ENCODE measurements at places on chromosomes 12 and 14.
A peak's percentile ranks its signal among the peaks of the same experiment; 100 is the strongest.

GRCh38 chr14:24612196-24612595 lies 2.7 kb upstream of the GZMH start:
- DNase-seq: no peak

GRCh38 chr12:113519464-113520307 lies 48.0 kb upstream of the LHX5 start:
- no peak for DNase-seq

DNA sequence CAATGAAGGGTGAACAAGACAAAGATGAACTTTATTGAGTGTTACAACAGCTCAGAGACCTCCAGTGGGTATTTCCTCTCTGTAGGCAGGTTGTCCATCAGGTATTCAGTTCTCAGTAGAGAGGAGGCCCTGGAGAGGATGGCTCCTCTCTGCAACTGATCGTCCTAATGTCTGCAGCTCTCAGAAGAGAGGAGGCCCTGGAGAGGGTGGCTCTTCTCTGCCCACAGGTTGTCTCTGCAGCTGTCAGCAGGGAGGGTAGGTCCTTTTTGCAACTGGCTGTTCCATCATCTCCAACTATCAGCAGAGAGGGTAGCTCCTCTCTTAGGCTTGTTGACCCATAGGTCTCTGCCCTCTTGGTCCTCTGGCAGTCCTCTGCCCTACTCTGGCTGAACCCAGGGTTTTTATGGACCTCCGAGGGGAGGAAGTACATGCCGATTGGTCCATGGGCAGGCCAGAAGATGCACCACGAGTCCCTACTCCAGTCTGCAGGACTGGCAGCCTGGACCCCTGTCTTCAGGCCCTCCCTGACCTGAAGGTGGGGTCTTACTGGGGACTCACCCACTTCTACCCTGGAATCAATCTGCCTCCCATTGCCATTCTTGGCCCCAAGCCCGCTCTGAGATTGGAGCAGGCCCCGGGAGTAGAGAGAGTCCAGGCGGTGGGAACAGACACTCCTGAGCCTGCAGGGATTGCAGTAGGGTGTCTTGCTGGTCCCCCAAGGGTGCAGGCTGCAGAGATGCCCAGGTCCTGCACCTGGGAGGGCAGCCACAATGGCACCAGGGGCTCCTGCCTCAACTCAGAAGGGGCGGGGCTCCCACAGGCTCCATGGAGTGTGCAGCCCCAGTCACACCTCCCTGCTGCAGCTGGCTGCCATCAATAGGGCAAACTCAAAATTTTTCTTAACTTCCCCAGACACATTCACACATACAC lies 2.3 kb downstream of the TMEM116 start:
- no peak for DNase-seq

DNA sequence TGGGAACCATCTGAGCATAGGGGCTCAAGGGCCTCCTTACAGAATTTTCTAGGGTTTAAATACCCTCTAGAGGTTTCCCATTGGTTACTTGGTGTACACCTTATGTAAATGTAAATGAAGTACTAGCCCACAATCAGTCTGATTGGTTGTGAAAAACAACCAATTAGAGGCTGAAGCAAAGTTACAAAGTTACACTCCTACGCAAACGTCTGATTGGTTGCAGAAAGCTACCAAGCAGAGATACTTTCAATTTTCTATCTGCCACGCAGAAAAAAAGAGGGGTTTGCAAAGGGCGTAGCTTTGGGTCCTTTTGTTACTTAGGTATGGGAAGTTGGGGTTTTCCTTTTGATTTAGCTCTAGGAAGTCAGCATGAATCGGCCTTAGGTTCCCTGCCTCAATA lies 1.8 kb upstream of the TMEM19 start:
- DNase-seq: no peak

DNA sequence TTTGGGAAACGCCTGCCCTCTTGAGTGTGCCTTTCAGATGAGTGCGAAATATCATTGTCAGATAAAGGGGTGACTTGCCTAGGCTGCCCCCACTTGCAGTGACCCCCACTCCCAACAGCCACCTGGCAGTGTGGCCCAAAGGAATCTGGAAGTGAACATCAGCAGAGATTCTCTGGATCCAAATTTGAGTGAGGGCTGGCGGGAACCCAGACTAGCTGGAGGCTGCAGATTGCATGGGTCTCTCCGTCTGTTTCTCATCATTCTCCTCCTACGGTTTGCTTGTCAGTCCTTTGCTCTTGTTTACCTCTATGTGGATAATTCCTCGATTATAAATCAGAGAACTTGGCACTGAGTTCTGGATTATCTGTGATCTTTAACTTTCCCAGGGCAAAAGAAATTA lies 280.8 kb downstream of the ZFP36L1 start:
- no peak for DNase-seq

DNA sequence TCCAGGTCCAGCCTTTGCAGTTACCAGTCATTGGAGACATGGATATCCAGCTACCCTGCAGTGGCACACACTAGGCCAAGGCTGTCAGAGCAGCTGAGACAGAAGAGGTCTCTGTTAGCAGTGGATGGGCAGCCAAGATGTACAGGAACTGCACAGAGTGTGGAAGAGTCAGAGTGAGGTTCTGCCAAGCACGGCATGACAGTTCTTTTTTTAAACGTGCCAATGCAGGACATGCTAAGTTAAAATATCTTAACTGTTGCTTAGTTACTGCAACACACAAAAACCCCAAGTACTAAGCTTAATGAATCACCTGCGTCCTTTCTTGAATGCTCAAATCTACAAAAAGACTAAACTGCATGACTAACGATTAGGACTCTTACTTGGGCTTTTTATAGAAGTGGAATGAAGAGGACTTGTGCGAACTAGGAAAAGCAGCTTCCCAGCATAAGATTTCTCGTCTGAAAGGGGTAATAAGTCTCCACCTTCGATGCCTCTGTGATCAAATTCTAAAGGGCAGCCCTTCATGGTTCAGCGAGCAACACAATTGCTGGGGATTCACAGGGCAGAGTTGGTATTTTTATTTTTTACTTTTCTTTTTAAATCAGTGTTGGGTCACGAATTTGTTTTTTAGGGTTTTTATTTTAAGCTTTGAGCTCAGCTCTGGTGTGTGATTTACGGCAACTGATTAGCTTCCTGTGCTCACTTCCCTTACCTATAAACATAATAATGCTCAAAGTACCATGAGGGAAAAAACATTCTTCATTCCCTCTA lies 20.6 kb downstream of the MAPK1IP1L start:
- DNase-seq: peak; percentile 24

DNA sequence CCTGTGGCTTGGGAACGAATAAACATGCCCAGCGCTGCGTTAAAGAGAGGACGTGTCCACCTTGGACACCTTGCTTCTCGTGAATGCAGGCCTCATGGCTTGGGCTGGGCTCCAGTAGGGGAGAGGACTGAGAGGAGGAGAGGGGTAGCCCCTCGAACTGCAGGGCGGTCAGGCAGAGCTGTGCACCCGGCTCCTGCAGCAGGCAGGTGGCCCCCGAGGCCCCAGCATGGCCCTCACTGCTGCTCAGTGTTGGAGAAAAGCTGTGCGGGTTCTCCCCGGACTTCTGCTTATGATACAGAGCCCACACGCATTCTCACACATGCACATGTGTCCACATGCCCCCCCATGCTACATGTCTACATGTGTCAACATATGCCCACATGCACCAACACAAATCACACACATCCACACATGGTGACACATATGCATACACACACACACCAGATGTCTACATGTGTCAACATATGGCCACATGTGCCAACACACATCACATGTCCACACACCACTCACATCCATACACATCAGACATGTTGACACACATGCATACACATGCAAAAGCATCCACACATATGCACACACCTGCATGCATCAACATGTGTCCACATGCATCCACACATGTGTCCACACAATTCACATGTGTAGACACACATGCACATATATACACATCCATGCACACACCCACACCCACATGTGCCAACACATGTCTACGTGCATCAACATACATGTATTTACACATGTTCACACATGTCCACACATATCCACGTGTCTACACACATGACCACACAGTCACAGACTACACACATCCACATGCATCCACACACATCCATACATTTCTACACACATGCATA lies 3.0 kb downstream of the ADGRD1 start:
- DNase-seq: no peak

- DNase-seq: no peak
Observed at GRCh38 chr14:101980700-101981099, 16.3 kb downstream of the DYNC1H1 start.

DNA sequence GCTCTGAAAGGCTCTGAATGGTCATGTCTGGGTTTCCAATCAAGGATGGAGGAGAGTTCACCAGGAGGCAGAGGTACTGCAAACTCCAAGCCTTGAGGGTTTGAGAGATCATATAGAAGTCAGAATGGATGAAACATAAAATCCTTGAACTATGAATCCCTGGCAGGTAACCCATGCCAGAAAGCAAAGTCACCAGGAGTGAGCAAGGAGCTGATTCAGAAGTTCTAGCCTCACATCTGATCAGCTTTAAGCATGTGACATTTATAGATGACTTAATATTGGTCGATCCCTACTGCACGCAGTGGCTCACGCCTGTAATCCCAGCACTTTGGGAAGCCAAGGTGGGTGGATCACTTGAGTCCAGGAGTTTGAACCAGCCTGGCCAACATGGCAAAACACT lies 126.1 kb upstream of the MED13L start:
- no peak for DNase-seq

GRCh38 chr12:50265770-50266524 lies 17.4 kb downstream of the LIMA1 start:
- no peak for DNase-seq

DNA sequence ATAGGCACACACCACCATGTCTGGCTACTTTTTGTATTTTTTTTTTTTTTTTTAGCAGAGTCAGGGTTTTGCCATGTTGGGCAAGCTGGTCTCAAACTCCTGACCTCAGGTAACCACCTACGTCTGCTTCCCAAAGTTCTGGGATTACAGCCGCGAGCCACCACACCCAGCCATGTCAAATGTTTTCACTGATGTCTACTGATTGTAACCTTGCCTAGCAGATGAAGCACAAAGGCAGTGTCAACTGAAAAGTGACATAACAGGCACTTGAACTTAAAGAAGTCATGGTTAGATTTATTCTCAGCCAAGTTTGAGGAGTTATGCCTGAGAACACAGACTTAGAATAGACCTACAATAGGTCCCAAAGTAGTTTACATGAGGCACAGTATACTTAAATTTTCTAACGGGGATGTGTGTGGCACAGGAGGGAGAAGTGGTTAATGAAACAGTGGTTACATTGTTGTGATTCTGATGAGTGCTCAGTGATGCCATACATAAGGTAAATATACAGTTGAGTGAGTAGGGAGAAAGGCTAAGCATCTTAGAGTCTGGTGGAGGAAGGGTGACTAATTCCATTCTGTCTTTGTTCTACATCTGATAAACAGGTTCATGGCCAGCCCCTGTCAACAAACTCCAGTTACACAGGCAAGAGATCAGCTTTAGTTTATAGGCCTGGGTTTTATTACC lies 12.6 kb upstream of the RNASE4 start:
- no peak for DNase-seq

- DNase-seq: no peak
Observed at GRCh38 chr14:69086537-69086936, 66.4 kb downstream of the DCAF5 start.

DNA sequence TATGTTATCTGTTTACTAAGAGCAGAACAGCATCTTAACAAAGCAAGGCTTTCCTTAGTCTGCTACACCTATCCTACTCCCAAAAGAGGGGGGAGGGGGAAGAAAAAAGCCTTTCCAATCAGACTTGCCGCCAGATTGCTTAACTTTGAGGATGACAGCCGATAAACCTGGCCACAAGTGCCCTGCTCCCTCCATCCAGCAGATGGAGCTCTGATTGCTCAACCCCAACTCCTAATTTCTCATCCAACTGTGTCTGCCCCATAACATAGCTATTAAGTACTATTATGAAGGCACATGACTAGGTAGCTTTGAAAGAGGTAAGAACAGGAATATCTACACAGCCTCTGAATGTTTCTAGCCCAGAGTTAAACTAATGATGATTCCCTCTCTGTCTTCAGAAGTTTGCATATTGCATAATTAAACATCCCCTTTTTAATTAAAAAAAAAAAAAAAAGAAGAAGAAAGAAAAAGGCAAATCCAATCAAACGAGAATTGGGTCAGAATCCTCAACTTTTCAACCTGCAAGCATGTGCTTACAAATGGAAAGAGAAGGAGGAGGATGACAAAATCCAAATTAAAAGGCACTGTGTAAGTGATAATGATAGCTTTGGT lies 247.4 kb downstream of the GALC start:
- no peak for DNase-seq

DNA sequence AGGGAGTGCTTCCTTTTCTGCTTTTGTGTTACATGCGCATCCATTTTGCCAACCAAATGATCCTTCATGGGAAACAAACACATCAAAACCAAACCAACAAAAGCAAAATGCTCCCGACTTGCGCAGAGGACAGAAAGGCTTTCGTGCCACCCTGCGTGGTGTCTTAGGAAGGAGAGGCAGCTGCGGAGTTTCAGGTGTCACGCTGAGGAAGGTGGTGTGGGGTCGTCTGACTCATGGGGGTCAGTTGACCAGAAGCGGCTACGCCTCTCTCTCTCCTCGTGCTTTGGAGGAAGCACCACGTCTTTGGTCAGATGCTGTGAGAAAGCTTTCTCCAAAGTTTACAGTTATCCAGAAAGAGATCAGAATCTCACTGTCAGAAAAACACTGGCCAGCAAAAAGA lies 7.9 kb downstream of the EMP1 start:
- no peak for DNase-seq

- no peak for DNase-seq
Observed at GRCh38 chr12:108712165-108712924, 19.0 kb downstream of the CORO1C start.

DNA sequence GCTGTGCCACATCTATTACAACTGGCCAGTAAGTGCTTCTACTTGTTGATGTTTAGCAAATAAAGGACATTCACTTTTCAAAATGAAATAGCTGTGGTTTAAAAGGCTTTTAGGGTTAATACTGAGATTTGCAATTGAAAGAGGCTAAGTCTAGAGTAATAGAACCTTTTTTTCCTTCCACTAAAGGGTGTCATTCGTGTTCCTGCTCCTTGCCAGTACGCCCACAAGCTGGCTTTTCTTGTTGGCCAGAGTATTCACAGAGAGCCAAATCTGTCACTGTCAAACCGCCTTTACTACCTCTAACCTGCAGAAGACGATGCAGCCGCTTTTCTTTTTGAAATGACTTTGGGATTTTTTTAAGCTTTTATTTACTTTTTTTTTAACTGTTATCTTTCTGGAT lies 33.6 kb downstream of the PIWIL1 start:
- DNase-seq: no peak

DNA sequence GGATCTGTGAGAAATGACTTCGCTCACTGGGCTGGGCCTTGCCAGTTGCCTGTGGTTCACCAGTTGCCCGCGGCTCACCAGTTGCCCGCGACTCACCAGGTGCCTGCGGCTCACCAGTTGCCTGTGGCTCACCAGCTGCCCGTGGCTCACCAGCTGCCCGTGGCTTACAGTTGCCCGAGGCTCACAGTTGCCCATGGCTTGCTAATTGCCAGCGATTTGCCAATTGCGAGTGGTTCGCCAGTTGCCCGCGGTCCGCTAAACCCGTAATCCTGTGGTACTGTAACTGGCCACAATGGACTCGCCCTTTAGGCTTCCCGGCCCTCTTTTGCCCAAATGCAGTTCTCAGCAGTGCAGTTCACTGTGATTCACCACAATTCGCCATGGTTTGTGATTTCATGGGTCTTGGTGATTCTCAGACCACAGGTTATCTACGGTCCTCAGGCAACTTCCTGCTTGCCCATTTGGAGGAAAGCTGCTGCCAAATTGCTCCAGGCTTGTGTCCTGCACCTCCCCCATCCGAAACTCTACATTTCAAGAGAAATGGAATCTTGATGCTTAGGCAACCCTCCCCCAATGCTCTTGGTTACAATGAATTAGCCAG lies 15.0 kb upstream of the MEG3 start:
- no peak for DNase-seq

- no peak for DNase-seq
Observed at GRCh38 chr14:76644855-76645518, 116.3 kb upstream of the VASH1 start.
